ENCODE measurements at places on chromosomes 2 and 18.

- DNase-seq, result no peak
Measured at GRCh38 chr2:110790907-110791306, 58.5 kb downstream of the ACOXL start.

DNA sequence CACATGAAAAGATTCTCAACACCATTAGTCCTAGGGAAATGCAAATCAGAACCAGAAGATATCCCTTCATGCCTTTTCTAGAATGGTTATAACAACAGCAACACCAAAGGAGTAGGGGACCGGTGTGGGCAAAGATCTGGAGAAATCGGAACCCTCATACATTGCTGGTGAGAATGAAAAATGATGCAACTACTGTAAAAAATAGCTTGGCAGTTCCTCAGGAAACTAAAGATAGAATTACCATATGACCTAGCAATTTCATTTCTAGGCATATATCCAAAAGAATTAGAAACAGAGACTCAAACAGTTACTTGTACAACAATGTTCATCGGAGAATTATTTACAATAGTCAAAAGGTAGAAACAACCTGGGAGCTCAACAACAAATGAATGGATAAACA lies 29.2 kb upstream of the CDH7 start:
- DNase-seq, result no peak

GRCh38 chr2:199201539-199201938 lies 256.2 kb downstream of the SATB2 start:
- no peak for DNase-seq

GRCh38 chr18:77442393-77442792 lies 192.7 kb downstream of the GALR1 start:
- no peak for DNase-seq

- no peak for DNase-seq
Measured at GRCh38 chr2:181190711-181191110, 210.3 kb downstream of the UBE2E3 start.

GRCh38 chr2:104975371-104975770 lies 62.5 kb upstream of the MRPS9 start:
- no peak for DNase-seq

DNA sequence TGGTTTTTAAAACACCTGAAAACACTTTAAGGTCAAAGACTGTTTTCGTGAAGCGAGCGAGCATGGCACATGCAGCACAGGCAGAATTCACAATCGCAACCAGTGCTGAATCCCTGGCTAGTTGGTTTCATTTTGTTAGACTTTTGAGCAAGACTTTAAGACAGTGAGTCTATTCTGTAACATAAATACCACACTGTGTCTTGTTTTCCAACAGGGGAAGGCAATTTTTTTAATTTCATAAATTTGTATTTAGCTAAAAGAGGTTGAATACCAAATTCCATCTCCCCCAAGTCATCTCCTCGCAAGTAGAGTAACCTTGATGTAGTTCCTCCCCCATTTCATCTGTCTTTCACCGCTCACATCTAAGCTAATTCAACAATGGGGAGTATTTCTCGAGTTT lies 1.4 kb downstream of the CERKL start:
- no peak for DNase-seq

DNA sequence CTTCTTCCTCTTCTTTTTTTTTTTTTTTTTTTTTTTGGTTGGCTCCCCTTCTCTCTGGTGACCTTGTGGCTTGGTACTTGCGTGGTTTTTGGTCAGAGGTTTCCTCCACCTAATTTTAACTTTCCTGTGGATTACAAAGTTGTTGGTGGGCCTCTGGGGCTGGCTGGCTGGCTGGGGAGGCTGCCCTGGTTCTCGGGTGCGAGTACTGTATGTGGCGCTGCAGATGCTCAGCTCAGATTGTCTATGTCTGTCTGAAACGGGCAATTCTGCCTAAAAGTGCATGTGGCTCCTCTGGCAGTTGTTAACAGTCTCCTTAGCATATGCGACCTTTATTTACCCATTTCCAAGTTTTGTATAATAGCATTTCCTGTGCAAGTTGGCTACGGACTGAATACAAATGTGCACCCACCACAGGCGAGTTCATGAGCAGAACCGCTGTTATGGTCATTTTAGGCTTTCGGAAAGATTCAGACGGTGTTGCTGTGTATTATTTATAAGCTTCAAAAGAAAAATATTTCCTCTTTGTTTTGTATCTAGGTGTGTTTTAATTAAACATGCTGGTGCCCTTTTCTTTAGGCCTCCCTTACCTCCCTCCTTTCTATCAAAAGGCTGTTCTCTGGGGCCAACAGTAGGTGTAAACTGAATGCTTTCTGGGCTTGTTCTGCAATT lies 4.4 kb downstream of the TBR1 start:
- no peak for DNase-seq

GRCh38 chr2:14288016-14288415 lies 344.5 kb upstream of the LRATD1 start:
- DNase-seq, result peak; percentile 68

DNA sequence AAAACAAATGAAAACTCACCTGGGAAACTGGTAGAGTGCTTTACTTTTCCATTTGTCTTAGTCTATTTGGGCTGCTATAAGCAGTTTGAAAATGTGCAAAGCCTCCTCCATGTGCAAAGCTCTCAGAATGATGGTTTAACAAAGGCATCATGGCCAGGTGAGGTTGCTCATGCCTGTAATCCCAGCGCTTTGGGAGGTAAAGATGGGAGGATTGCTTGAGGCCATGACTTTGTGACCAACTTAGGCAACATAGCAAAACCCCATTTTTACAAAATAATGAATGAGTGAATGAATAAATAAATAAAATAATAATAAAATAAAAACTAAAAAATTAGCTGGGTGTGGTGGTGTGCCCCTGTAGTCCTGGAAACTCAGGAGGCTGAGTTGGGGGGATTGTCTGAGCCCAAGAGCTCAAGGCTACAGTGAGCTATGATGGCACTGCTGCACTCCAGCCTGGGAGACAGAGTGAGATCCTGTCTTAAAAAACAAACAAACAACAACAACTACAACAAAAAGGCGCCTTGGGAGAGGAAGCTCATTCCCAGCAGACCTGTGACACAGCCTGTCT lies 71.8 kb downstream of the MYCN start:
- DNase-seq, result no peak

GRCh38 chr2:223641082-223641481 lies 38.9 kb upstream of the SCG2 start:
- DNase-seq, result peak; percentile 41

DNA sequence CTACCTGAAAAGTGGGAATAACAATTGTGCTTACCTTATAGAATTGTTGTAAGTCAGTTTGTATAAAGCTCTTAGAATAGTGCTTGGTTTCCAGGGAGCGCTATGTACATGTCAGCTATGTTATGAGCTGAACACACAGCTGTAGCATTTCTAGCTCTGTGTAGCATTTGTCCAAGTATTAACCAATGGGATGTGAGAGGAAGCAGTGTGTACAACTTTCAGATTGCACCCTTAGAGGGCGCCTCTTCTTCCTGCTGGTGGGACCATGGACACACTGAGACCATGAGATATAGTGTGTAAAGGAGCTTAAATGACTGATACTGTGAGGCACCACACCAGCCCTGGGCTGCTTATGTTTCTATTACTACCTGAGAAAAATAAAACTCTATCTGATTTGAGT lies 380.2 kb downstream of the LNPK start:
- DNase-seq, result no peak

GRCh38 chr2:201256082-201256481 lies 4.3 kb upstream of the CASP8 start:
- DNase-seq, result no peak

DNA sequence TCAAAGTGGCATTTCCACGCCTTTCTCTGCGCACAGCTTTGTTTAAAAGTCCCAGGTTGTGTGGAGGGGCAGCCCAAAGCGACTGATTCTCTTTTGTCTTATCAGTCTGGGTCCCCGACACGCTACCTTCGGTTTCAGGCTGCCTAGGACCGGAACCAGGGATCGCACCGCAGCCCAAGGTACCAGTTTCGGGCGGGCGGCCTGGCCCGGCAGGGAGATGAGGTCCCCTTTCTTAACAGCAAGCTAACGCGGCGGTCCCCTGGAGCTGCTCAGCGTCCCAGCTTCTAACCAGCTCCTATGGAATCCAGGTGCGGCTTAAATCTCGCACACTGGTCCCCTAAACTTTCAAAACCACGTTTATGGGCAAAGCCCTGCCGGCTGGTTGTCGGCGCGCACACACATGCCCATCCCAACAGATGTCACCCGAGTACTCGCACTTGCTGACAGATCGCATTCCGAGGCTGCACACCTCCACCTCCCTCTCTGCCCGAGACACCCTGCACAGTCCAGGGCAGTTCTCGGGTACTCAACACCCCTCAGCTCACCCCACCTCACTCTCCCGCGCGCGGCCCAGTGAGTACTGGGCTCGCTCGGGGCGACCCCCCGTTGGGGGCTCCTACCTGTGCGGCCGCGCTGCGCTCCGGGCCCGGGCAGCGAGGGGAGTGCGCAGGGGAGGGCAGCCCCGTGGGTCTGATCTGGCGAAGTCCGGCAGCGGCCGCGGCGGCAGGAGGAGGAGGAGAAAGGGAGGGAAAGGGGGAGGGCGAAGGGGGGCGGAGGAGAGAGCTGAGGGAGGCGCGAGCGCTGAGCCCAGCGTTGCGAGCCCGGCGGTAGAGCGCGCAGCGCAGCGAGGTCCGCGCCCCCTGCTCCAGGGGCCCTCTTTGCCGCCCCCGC lies at the start of gene EFEMP1:
Gene EFEMP1, minus strand, starts transcription at position 692 of the 891 bp plus-strand sequence. CDS start 1,342 bp downstream, outside the sequence.
- DNase-seq, result peak; percentile 37

DNA sequence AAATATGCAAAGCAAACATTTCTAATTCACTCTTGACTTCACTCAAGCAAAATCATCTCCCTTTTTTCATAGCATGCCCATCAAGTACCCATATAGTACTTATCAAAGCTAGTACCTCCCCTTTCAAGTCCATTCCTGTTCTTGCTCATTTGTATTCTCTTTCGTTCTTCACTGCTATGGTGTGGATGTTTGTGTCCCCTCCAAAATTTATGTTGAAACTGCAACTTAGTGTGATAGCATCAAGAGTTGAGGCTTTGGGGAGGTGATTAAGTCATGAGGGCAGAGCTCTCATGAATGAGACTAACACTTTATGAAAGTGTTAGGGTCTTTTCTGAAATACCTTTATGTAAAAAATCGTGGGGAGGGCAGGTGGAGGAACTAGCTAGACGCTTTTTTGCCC lies 52.9 kb downstream of the RNU4ATAC start:
- no peak for DNase-seq

DNA sequence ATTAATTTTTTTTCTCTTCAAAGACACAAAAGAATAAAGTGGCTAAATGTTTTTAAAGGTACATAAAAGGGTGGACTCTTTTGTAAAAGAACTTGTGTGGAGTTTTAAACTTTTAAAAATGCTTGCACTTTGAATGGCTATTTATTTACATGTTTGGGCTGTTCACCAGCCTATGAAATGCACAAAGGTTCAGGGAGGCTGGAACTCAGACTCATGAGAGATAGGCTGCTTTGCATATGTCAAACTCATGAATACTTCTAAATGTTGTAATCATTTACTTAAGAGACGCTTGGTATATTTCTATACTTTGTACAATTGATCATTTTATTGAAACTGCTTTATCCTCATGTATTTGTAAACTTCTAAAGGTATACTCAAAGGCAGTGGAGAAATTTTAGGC lies 79.9 kb downstream of the ZEB2 start:
- DNase-seq, result no peak

DNA sequence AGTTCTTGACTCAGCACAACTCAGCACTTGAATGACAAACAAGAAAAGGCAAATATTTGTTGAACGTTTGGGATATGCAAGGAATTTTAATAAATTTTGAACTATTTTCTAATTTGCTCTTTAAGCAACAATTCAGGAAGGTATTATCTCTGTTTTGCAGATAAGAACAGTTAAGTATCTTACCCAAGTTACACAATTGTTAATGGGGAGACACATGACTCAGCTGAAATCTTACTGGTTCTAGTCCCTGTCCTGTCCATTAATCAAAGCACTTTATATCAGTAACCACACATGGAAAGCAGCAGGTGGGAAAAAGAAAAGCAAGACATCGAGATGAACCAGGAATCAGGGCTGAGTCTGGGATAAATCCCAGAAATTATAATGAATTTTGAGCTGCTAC lies 493.9 kb upstream of the PIK3C3 start:
- DNase-seq, result peak; percentile 15

GRCh38 chr2:290090-290722 lies 2.3 kb upstream of the ALKAL2 start:
- DNase-seq, result no peak

DNA sequence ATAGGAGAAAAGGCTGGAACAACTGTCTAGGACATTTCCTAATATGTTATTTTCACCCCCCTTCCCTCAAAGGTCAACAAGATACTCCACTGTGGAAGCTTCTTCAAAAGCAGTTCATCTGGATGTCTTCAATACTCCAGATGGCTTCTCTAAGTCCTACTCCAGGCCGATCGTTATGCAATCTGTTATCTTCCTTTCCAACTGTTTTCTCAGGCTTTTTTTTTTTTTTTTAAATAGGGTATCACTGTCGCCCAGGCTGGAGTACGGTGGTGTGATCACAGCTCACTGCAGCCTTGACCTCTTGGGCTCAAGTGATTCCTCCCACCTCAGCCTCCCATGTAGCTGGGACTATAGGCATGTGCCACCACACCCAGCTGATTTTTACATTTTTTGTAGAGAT lies 26.3 kb downstream of the ATP8B1 start:
- no peak for DNase-seq

- no peak for DNase-seq
Measured at GRCh38 chr18:35511428-35511827, 13.7 kb upstream of the INO80C start.

All from NCI-H510A treated with DMSO at 0.1 percent for 48 hours (cell line).